ENCODE measurements at places on chromosomes 13 and 19.

DNA sequence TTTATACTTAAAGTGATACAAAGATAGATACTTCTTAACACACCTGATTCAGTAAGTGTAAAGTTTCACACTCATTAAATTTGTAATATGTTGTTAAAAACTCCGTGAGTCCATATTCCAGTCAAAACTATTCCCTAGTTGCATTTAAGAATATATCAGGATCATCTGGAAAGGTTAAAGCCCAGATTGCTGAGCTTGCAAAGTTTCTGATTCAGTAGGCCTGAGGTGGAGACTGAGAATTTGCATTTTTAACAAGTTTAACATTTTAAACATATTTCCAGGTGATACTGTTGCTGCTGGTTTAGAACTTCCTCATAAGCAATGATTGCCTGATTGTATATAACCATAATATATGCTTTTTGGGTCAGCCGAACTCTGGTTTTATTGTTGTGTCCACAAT is 1998.6 kb upstream of the PCDH20 start:
- H3K27ac ChIP-seq = no peak overlapping the region
- no peak overlapping the region for H3K4me3 ChIP-seq
- DNase-seq = no peak

- H3K27me3 ChIP-seq = no peaks in the 10 kb centered on the region
- DNase-seq = no peak
- H3K4me3 ChIP-seq = no peak overlapping the region
- H3K4me1 ChIP-seq = peaks cover 13% of the 10 kb centered on the region
These were observed 1348.5 kb downstream of the PCDH9 start for GRCh38 chr13:65881561-65882155.

GRCh38 chr19:988081-988480 is 3.9 kb downstream of the WDR18 start:
- no peaks in the 10 kb centered on the region for H3K27me3 ChIP-seq
- no peak for DNase-seq
- no peak overlapping the region for H3K4me3 ChIP-seq
- peaks cover 19% of the 10 kb centered on the region for H3K36me3 ChIP-seq
- H3K27ac ChIP-seq = no peak overlapping the region

DNA sequence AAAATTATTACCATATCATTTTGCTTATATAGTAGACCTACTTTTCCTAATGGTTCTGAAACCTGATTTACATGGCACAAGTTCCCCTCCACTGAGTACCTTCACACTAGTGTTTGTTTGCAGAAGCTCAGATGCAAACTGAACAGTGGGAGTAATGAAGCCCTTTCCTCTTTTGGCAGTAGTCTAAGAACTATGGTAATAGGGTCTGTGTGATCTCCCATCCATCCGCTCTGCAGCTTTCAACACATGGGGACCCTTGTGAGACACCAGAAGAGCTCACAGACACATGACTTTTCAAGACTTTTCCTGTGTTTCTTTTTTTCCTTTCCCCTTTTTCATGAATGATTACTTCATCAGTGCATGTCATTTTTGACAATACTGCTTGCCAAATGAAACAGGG is 336.0 kb downstream of the ATP8A2 start:
- H3K27ac ChIP-seq = no peak overlapping the region
- H3K4me1 ChIP-seq = peaks cover 41% of the 10 kb centered on the region
- no peaks in the 10 kb centered on the region for H3K36me3 ChIP-seq
- no peaks in the 10 kb centered on the region for H3K27me3 ChIP-seq

GRCh38 chr19:39409208-39410016 is 2.8 kb downstream of the ZFP36 start:
- peak; percentile 92 for DNase-seq
- peak overlapping the region; percentile 96 for H3K27ac ChIP-seq
- H3K4me3 ChIP-seq = peak overlapping the region; percentile 99
- peaks cover 52% of the 10 kb centered on the region for H3K4me1 ChIP-seq

- no peaks in the 10 kb centered on the region for H3K27me3 ChIP-seq
- H3K36me3 ChIP-seq = no peaks in the 10 kb centered on the region
- H3K4me3 ChIP-seq = no peak overlapping the region
- no peak overlapping the region for H3K27ac ChIP-seq
These were observed 176.8 kb downstream of the ZNF737 start for GRCh38 chr19:20388706-20389225.

DNA sequence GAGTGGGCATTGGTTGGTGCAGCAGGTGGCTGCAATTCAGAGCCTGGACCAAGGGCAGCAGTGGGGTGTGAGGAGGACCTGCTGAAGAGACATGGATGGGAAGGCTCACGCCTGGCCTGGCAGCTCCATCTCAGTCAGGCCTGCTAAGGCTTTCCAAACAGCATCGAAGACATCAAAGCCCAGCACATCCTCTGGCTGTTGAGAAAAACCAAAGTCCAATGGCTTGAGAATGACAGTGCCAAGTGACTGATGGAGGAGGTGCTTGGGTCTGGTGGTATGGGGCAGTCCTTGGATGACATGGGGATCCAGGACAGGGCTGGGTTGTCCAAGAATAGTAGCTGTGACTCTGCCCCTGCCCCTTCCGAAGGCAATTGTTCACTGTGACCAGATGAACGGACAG is 19.0 kb upstream of the XPO4 start:
- peaks cover 1% of the 10 kb centered on the region for H3K4me1 ChIP-seq
- H3K27ac ChIP-seq = no peak overlapping the region
- H3K36me3 ChIP-seq = no peaks in the 10 kb centered on the region
- peaks cover 9% of the 10 kb centered on the region for H3K27me3 ChIP-seq
- no peak for DNase-seq

GRCh38 chr19:48928164-48929025 is 5.1 kb upstream of the DHDH start:
- peaks cover 14% of the 10 kb centered on the region for H3K4me1 ChIP-seq
- no peaks in the 10 kb centered on the region for H3K36me3 ChIP-seq
- H3K27ac ChIP-seq = no peak overlapping the region

- H3K27ac ChIP-seq = no peak overlapping the region
- peaks cover 16% of the 10 kb centered on the region for H3K4me1 ChIP-seq
- no peak for DNase-seq
- no peaks in the 10 kb centered on the region for H3K36me3 ChIP-seq
These were observed 344.9 kb upstream of the KLF12 start for GRCh38 chr13:74479124-74479523.

DNA sequence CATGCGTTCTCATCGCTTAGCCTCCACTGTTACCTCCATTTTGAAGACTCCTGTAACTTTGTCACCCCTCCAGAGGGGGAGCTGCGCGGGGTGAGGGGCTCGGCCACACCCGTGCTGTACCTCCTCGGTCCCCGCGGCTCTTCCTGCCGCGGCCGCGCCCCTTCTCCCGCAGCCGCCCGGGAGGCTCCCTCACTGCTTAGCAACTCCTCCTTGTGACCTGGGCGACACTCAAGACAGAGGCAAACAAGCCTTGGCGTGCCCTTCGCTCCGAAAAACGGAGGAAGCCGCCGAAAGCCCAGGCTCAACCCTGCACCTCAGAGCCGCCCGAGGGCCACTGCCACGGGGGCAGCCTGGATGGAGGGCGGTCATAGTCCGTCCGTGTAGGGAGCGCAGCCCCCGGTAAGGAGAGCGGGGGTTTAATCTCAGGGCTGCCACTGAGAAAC is 494.3 kb downstream of the FOXO1 start:
- H3K4me3 ChIP-seq = no peak overlapping the region
- no peak overlapping the region for H3K27ac ChIP-seq
- H3K36me3 ChIP-seq = no peaks in the 10 kb centered on the region
- H3K4me1 ChIP-seq = no peaks in the 10 kb centered on the region
- H3K27me3 ChIP-seq = peaks cover 25% of the 10 kb centered on the region

DNA sequence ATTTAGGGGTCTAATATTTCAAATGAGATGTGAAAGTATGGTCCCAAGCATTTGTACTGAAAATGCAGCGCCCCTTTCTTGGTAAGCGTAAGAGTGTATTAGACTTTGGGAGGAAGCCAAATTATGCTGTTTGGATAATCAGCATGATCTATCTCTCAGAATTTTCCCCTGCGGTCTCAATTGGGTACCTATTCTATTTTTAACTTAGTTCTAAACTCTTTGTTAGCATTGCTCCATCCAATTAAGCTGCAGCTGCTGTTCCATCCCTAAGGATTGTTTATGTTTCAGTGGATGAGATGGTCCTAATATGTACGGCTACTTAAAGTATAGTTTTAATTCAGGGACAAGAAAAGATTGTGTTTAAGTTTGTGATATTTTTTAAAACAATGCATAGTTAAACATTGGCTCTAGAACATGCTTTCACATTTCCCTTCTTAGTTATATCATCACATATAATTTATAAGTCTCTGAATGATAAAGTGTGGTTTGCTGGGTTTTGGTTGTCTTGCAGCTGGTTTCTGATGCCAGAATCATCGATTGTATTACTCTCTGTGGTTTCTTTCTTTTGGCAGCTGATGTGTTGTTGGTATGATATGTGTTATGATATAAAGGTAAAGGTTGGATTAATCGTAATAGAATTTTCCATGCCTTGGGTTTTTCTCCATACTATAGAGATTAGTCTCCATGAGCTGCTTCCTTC is 15.0 kb downstream of the POLR1D start:
- DNase-seq = no peak
- H3K36me3 ChIP-seq = peaks cover 7% of the 10 kb centered on the region
- H3K4me1 ChIP-seq = peaks cover 26% of the 10 kb centered on the region

GRCh38 chr19:29741226-29741625 is 26.2 kb upstream of the C19orf12 start:
- DNase-seq = no peak
- H3K36me3 ChIP-seq = no peaks in the 10 kb centered on the region
- no peaks in the 10 kb centered on the region for H3K4me1 ChIP-seq
- no peak overlapping the region for H3K4me3 ChIP-seq
- H3K27ac ChIP-seq = no peak overlapping the region

Measured in osteocyte (in vitro differentiated cells).